ENCODE measurements at places on chromosomes 2 and 18.

- DNase-seq: no peak
Observed at GRCh38 chr2:64963719-64964118, 25.5 kb upstream of the SLC1A4 start.

- no peak for DNase-seq
Observed at GRCh38 chr2:15945909-15946705, 5.8 kb downstream of the MYCN start.

GRCh38 chr2:64142741-64143168, 1.5 kb downstream of the PELI1 start:
- no peak for DNase-seq

GRCh38 chr18:69246027-69246426, 154.7 kb upstream of the DOK6 start:
- DNase-seq: no peak

- DNase-seq: no peak
Observed at GRCh38 chr2:203918839-203919238, 17.7 kb upstream of the ICOS start.

Measured in stimulated activated CD8-positive, alpha-beta memory T cell treated with anti-CD3 and anti-CD28 coated beads, Interleukin-4, amount 100 ng/mL, for 1 hour (primary cell).